ENCODE measurements at places on chromosomes 16 and 17. TPM values are rescaled to one million over a fixed set of nuclear protein-coding genes. Genes with fewer than 3 reads are reported as not detected.

OR4D1 gene
- total RNA-seq = not detected

USP43 gene
- total RNA-seq = 8.2 TPM

ZNF48 gene
- 11.8 TPM for total RNA-seq

GRCh38 chr16:79623062-79623461 is 22.5 kb upstream of the MAF start:
- no peak for DNase-seq

ASPHD1 gene
- 94.5 TPM for total RNA-seq

ADAT1 gene
- 57.2 TPM for total RNA-seq

AGRP gene
- not detected for total RNA-seq

- DNase-seq = no peak
These were observed 210.4 kb downstream of the CA10 start for GRCh38 chr17:51948128-51948527.

KRTAP9-8 gene
- total RNA-seq = not detected

CLEC18A gene
- total RNA-seq = 3.6 TPM

- no peak for DNase-seq
These were observed 8.3 kb downstream of the ALKBH5 start for GRCh38 chr17:18191967-18192366.

- DNase-seq = no peak
These were observed 48.3 kb upstream of the C17orf78 start for GRCh38 chr17:37327341-37328090.

Data from mucosa of gallbladder (tissue), 1 donor.